ENCODE measurements at places on chromosomes 16 and 17.
A peak's percentile ranks its signal among the peaks of the same experiment; 100 is the strongest.

DNA sequence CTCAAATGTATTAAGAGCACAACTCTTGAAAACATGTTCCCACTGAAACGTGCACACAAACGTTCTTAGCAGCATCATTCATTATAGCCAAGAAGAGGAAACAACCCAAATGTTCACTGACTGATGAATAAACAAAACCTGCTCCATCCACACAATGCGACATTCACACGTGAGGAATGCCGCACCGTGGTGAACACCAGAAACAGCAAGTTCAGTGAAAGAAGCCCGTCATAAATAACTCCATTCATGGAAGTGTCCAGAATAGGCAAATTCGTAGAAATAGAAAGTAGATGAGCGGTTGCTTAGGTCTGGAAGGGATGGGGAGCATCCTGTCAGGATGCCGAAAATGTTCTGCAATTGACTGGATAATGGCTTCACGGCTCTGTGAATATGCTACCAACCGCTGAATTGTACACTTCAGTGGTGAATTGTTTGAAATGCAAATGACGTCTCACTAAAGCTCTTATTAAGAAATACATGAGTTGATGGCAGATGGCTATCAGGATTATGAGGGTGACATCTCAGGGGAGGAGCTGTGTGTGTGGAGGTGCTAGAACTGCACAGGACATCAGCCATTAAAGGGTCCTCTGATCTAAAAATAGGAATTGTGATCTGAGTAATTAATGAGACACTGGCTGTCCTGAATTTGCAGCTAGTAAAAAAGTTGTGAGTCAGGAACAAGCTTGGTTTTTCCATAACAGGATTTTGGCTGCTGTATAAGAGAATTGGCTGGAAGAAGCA, 771.0 kb downstream of the KCNJ18 start:
- no peak for DNase-seq

DNA sequence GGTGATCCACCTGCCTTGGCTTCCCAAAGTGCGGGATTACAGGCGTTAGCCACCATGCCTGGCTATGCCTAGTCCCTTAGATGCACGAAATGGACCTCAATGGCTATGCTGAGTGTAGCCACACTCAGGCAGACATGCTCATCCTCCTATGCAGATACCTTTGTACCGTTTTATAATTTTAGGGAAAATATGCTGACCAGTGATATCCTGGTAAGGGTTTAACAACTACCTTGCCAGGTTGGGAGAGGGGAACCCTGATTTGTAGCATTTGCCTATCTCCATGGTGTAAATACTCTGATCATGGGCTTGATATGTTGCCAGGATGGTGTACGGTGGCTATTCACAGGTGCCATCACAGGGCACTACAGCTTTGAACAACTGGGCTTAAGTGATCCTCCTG, 6.9 kb upstream of the SNF8 start:
- no peak for DNase-seq

DNA sequence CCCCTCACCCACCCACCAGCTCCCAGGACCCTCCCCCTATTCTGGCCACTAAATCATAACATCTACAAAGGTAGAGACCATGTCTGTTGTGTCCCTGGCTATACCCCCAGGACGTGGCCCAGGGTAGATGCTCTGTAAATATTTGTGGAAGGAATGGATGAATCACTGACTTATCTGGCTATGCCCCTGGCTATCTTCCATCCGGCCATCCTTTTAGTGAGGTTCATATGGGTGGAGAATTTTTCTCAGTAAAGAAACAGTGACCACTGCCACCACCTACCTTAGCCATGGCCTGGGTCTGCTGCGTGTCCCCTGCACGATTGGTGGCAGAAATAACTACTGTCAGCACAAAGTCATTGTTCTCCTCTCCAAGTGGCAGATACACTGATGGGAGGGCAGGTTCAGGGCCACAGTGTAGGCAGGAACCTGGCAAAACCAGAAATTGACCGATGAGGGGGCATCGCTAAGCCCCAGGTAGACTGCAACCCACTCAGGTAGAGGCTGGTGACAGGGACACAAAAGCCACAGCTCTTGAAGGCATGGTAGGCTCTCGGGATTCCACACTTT, 63.1 kb upstream of the BCO1 start:
- no peak for DNase-seq

- DNase-seq: no peak
Measured at GRCh38 chr16:50531901-50532300, 16.3 kb upstream of the NKD1 start.

GRCh38 chr17:52035336-52035915, 123.1 kb downstream of the CA10 start:
- DNase-seq: peak; percentile 8

- DNase-seq: no peak
Measured at GRCh38 chr16:78703936-78704335, 604.5 kb downstream of the WWOX start.
